Glomerular endothelial cell (primary cell): ENCODE measurements at places on chromosomes 13 and 19. TPM values are rescaled to one million over a fixed set of nuclear protein-coding genes. Genes with fewer than 3 reads are reported as not detected.

LIG1 gene
- 42.9 and 47.3 TPM in 2 replicates for total RNA-seq

ZNF221 gene
- total RNA-seq: 4.1 and 5.1 TPM in 2 replicates

PET100 gene
- 32.3 and 37.1 TPM in 2 replicates for total RNA-seq

SCAMP4 gene
- 115 and 140 TPM in 2 replicates for total RNA-seq

ZNF317 gene
- 14.5 and 22.5 TPM in 2 replicates for total RNA-seq

RASAL3 gene
- 18.1 and 18.6 TPM in 2 replicates for total RNA-seq

ZSCAN4 gene
- not detected in 2 replicates for total RNA-seq

GJB2 gene
- total RNA-seq: 1.0 TPM in 1 of 2 replicates, not detected in the other

CEACAM6 gene
- total RNA-seq: not detected in 2 replicates

OR4F17 gene
- total RNA-seq: not detected in 2 replicates

ZNF878 gene
- total RNA-seq: 0.64 TPM in 1 of 2 replicates, not detected in the other

DCUN1D2 gene
- 4.4 and 15.1 TPM in 2 replicates for total RNA-seq

LGALS14 gene
- not detected in 2 replicates for total RNA-seq

OVOL3 gene
- not detected in 2 replicates for total RNA-seq

IGFL2 gene
- total RNA-seq: not detected in 2 replicates

MEIOSIN gene
- total RNA-seq: not detected in 2 replicates

TNFAIP8L1 gene
- 63.7 and 136 TPM in 2 replicates for total RNA-seq

JAK3 gene
- total RNA-seq: 12.1 and 25.9 TPM in 2 replicates

FBXO17 gene
- 12.2 and 23.1 TPM in 2 replicates for total RNA-seq
